ENCODE measurements at places on chromosomes 3 and 15.

DNA sequence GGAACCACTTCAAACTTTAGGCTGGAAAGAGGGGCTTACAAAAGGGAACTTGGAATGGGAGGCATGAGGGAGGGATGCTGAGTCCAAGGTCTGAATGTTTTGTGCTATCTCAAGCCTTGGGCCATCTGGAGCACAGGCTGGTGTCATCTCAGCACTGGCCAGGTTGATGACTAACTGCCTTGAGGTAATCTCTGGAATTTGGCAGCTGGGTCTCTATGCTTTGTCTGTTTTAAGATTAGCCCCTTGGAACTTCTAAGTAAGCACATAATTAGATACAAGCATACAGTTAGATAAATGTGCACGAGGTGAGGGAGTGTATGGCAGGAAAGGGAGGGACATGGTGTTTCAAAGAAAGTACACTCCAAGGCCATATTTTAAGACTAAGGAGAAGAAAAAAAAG lies 252.4 kb upstream of the CCDC54 start:
- DNase-seq = peak; percentile 61

DNA sequence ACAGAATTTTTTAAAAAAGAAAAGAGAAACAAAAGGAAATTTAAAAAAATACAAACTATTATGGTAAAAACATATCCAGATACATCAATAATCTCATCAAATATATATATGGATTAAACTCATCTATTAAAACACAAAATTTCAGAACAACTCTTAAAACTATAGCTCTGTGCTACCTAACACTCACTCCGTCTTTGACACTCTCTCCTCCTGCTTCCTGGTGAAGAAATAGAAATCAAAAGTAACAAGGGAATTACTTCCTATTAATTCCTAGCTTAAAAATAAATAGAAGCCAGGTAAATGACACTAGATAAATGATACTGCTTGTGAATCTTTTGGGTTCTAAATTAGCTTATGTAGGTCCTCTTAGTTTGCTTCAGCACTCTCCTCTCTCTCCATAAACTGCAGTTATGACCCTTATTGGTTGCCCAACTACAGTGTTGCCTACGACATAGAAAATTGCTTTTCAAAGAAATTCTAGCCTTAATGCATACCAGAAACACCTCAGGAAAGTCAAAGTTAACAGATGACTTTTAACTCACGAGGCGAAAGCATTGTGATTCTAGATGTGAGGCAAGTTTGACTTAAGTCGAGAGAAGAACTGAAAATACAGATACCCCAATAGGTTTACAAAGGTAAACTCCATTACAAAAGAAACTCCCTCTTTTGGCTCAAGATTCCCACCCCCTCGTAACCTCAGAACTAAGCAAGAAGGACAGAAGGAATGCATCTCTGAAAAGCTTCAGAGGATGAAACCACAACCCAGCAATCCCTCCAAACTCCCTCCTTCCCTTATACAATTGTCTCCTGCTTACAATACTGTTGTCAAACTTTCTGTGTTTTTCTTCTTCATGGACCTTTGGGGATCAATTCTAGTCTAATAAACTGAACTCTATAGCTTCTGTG lies 394.7 kb downstream of the FGF12 start:
- DNase-seq = no peak

- DNase-seq = no peak
Observed at GRCh38 chr3:13283877-13284264, 136.3 kb downstream of the NUP210 start.

DNA sequence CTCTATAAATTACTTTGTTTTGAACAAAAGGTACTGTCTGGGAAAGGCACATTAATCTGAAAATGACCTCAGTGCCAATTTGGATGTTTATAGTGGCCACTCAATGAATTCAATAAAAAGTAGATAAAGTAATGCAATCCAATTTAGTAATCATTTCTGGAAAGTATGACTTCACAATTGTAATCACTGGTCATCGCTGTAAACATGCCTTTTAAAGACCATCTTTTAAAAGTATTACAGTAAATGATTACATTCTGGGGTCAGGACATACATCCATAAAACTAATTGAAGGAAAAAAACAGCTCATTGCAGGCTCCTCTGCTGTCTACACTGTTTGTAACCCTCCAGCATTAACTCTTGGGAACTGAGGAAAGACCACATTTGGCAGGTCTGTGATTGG lies 43.2 kb downstream of the HRH1 start:
- no peak for DNase-seq

DNA sequence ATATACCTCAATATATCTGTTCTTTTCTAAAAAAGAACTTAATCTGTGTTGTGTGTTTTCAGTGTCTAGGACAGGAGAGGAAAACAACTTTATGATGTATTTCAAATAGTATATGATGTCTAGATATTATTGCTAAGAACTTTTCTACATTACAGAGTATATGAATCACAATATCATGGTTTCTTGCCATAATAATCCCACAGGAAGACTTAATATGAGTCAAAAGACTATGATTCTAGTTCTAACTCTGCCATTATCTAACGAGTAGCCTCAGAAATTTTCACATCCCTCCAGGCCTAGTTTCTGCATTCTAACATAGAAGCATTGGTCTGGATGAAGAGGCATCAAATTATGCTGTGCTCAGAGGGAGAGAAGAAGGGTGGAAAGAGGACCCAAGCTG lies 107.7 kb upstream of the SPRED1 start:
- no peak for DNase-seq

DNA sequence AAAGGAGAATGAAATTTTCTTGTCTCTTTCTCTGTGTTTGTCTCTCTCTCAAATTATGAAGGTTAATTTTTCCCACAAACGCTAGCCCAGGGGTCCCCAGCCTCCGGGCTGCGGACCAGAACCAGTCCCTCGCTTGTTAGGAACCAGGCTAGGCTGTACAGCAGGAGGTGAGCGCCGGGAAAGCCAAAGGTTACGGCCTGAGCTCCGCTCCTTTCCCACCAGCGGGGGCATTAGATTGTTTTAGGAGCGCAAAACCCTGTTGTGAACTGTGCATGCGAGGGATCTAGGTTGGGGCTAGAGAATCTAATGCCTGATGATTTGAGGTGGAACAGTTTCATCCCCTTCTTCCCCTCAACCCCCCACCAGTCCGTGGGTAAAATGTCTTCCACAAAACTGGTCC lies 74.7 kb upstream of the ZNF385D start:
- no peak for DNase-seq

DNA sequence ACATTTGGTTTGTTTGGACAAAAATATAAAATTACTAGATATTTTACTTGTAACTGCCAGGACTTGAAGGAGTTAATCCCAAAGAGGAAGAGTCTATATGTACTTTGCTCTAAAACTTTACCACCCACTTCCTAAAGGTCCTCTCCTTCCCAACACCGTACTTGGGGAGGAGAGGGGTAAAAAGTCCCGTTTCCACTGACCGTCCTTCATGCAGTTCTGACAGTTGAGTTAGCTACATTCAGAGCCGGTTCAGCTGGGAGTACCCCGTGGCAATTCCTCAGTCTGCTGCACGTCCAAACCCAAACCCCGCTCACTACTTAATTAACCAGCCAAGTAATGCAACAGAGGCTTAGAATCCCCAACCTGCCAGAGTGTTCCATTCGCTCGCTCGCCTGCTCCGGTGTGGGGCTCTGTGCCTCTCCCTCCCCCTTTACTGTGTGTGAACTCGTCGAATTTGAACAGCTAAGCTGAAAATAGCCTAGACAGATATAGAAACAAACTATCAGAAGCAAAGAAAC lies 519.7 kb downstream of the FOXP1 start:
- DNase-seq = no peak

DNA sequence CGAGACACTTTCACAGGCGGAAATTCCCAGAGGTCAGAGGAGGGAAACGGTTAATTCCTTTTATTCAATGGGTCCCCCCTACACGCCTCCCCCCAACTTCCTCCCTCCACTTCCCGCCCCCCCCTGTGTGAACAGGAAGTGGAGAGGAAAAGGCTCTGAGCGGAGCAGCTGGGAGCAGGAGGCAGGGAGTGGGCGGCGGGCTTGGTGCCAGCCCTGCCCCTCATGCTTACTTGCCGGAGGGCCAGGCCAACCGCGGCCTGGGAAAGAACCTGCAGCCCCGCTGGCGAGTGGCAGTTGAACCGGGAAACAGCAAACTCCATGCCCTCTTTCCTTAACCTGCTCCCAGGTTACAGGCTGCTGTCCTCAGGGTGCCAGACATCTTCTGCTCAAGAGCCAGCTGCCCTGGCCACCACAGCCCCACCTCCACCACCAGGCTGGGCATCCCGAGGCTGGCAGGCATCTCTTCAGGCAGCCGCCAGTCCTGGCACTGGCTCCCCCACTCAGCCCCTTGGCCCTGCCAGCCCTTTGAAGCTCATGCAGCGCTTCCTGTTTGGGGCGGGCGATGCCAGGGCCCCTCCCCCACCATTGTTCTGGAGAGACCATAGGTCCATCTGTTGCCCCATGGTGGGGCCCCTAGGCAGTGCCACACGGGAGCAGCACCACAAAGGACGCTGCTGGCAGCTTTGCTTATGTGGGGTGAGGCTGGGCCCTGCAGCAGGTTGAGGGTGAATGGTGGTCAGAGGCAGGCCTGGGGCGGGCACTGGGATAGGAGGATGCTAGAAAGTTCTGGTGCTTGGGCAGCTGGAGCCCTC lies 12.9 kb downstream of the VPS18 start:
- no peak for DNase-seq

All from right atrium auricular region (tissue), 2 donors.